MM.1S (cell line): ENCODE measurements at places on chromosomes 5 and 9.

- peak; percentile 50 for DNase-seq
Measured at GRCh38 chr5:106757672-106758071, 913.1 kb downstream of the EFNA5 start.

DNA sequence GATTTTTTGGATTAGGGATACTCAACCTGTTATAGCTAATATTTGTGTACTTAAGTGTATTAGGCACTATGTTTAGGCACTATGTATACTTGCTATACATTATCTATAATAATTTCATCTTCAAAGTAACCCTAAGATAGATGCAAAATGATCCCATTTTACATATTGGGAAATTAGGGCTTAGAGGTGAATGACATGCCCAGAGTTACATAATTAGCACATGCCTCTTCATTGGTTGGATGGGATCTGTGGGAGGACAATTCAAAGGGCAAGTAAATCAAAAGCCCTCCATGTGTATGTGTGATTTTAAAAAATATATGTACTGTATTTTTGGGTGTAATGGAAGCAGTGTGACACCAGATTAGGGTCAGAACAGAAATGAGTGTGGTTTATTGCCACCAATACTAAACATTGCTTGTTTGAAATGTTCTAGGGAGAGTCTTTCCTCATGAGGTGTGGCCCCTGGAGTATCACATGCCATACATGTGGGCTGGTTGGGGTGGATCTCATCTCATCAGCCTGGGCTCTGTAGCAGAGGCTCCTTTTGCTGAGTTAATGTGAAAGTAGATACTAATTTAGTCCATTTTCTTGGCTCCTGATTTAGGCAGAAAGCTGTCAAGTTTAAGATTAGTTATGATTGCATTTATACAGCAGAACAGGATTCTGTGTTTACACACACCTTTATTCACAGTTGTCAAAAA, 5.5 kb downstream of the C9orf85 start:
- DNase-seq, result no peak

DNA sequence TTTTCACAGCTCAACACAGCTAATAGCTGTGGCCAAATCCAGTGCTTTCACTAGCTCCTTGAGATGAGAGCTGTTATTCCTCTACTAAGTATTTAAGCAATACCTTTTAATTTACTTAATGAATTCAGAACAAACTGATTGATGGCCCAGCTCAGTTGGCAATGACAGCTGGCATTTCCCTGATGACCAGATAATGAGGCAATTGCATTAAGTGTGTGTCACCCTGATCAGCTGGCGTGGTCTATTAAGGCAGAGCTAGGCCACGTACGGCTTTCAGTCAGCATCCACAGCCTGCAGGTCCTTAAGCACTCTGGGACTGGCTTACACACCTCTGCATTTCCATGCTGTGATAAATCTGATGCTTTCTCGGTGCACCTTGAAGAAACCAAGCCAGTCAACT, 34.4 kb downstream of the TTLL11 start:
- DNase-seq, result no peak

GRCh38 chr5:14341571-14342230, 198.6 kb downstream of the TRIO start:
- DNase-seq, result no peak

DNA sequence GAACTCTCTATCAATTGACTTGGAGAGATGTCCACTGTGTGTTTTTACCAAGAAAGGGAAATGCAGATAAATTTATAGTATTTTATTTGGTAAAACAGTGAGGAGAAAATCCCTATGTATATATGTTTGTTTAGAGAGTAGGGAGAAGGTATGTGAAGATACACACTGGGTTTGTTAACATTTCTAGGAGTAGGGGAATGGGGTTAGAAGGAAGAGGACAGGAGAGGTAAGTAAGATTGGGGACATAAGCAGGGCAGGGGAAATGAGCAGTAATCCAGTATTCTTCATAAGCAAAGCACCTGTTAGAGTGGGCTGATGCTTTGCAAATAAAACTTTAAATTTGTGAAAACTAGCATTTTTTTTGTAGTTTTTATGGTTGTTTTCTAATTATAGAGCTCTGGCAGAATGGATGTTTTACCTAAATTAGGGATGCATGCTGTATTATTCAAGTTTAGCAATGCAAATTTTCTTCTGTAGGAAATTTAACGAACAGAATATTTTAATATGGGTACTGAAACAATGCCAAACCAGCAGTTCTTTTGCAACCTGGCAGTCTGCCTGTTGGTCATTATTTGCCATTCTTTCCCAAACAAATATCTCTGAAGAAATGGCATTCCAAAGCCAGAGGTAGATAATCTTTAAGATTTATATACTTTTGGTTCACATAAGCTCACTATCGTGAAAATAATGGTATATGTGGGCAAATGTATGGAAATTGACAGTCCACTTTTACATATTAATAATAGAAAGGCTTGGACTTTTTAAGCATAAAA, 19.4 kb upstream of the DCP2 start:
- no peak for DNase-seq

- DNase-seq, result no peak
Measured at GRCh38 chr5:172642486-172642885, 1.4 kb downstream of the NEURL1B start.

GRCh38 chr9:136858452-136858843, 6.3 kb downstream of the MAMDC4 start:
- DNase-seq, result no peak

DNA sequence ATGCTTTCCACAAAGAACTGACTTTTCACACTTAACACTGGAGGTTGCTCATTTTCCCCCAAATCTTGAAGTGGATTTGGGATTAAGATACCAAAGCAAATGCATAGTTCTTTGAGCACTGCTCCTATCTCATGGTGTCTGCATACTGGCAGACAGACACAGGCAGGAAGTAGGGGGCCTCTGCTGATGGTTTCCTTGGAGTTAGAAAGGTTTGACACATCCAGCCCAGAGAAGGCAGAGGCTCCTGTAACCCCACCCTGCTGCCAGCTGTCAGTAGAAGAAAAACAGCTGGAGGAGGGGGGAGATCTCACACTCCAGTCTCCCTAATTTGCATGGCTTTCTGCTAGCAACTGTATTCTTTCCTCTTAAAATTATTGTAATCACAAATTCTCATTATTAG, 44.1 kb downstream of the APTX start:
- no peak for DNase-seq

DNA sequence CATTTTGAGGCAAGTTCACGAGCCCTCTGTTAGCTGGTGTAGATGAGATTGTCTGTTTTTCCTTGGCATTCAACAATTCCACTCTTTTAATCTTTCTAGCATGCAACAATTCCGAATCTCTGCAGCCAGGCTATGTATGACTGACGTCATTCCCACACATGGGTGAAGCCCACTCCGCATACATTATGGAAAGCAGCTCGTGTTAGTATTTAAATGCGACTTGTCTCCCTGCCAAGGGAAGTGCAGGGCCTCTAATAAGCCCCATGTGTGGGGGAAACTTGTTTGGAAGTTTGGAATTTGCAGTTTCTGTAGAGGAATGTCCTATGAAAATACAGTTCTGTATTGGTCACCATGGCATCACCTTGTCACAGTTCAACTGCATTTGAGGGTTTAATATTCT, 146.0 kb upstream of the FBXL7 start:
- DNase-seq, result no peak

DNA sequence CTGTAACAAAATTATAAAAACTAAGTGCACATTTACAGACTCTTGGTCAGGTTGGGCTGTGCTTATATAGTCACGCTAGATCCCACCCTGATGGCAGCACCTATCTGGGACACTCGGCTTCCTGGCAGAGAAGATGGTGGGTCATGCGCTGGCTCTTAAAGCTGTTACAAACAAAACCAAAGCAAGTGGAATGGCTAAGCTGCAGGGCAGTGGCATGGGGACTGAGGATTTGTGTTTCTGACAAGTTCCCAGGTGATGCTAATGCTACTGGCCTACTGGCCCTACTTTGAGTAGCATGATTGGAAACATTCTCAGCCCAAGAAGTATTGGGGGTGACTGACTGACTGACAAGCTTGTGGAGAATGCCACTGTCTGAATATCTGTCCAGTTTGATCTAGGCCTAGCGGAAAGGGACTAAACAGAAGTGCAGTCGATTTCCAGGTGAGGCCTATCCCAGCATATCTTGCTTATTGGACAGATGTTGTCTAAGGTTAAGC, 8.3 kb downstream of the BTF3 start:
- DNase-seq, result no peak

DNA sequence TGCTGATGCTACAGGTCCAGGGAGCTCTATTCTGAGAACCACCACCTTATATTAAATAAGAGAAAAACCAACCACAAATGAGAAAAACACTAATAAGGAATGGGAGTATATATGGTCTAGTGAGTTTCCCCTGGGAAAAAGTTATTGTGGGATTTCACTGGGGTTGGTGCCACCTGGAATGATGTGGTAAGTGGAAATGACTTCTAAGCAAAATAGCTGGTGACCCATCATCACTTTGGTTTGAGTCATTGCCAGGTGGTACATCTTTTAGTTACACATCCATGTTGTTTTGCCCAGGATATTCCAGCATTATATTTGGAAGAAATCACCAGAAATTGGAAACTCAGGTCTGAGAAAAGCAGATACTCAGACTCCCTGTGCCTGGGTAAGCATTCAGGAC, 437.3 kb downstream of the DTWD2 start:
- DNase-seq, result no peak

GRCh38 chr9:116644091-116644688, 42.9 kb upstream of the TRIM32 start:
- DNase-seq, result no peak

DNA sequence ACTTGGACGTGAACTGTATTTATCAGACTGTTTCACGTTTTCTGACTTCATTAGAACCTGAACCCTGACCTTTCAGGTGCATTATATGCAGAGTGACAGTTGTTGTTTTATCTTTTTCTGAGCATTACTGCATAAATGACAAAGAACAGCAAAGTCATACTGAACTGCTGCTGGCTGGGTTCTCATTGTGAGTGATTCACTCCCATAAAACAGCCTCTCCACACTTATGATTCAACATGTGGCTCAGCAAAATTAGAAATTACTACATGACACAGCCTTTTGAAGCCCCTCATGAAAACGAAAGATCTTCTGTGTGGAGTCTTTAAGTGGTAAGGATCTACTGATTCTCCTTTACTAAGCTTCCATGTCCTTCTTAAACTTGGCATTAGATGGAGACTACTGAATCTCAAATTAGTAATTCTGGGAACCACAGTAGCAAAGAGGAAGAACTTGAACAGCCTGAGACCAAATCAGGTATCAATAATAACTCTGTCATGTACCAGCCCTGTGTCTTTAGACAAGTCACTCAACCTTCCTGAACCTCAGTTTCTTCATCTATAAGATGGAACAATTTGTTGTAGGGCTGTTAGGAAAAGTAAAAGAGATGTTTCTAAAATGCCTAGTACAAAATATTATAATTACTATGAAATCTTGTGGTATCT, 172.3 kb upstream of the GNA14 start:
- no peak for DNase-seq

- DNase-seq, result no peak
Measured at GRCh38 chr5:74446725-74447241, 193.7 kb downstream of the ENC1 start.

DNA sequence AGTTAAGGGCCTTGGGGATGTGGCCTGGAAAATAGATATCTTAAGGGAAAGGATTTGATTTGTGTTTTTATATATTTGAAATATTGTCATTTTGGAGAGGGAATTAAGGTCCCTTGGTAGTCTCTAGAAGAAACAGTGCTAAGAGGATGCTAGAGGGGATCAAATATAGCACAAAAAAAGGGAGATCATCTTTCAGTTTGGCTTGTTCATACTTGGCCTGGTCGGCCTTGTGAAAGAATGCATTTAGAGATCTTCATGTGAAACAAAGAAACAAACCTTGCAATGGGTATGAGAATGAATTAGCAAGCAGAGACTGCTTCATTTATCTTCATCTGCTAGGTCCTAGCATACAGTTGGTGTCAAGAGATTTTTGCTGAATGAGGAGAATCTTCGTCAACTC, 15.0 kb downstream of the DMRT2 start:
- DNase-seq, result no peak

- no peak for DNase-seq
Measured at GRCh38 chr9:95060234-95060633, 257.3 kb downstream of the FANCC start.

GRCh38 chr9:38373679-38374078, 18.8 kb upstream of the ALDH1B1 start:
- no peak for DNase-seq

DNA sequence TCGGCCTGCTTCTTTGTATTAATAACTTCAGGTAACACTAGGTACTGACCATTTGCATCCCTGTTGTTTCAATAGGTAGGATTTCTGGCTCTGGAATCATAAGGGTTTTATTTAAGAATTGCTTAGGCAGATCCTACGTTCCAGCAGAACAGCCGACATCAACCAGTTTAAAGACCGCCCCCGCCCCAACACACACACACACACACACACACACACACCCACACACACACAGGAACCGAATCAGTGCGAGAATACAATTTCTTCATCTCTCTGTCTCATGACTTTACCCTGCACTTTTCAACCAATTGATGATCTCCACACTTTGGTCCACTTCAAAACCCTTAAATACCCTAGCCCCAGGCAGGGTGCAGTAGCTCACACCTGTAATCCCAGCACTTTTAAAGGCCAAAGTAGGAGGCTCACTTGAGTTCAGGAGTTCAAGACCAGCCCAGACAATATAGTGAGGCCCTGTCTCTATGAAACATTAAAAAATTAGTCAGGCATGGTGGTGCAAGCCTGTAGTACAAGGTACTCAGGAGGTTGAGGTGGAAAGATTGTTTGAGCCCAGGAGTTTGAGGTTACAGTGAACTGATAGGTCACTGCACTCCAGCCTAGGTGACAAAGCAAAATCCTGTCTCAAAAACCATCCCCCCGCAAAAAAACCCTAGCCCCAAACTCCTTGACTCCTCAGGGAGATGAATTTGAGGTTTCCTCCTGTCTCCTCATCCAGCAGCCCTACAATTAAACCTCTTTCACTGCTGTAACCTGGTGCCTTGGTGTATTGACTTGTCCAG, 2.7 kb upstream of the MTMR12 start:
- no peak for DNase-seq

- no peak for DNase-seq
Measured at GRCh38 chr5:42720251-42720650, 36.4 kb upstream of the CCDC152 start.

DNA sequence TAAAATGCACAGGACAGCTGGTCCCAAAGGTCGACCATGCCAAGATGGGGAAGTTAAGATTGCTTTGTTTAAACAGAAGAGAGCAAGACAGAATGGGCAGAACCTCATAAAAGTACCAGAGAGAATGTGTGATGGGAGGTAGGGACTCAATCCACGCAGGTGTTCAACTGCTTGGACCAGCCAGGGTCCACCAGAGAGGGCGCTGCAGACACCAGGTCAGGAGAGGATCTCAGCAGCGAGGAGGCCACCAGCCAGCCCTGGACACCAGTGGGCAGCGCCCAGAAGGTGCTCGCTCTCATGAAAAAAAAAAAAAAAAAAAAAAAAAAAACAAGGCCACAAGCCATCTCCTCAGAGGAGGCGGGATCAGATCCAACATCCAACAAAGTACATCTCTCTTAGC, 81.8 kb downstream of the SHC3 start:
- DNase-seq, result no peak

- no peak for DNase-seq
Measured at GRCh38 chr9:75188756-75189155, 100.4 kb downstream of the OSTF1 start.
